Myocyte (in vitro differentiated cells): ENCODE measurements at places on chromosomes 4 and X. TPM values are rescaled to one million over a fixed set of nuclear protein-coding genes. Genes with fewer than 3 reads are reported as not detected.

Gene MAGEA8
- not detected in 2 replicates for total RNA-seq

Gene ETNPPL
- not detected in 2 replicates for total RNA-seq

Gene CLDN34
- not detected in 2 replicates for total RNA-seq

Gene RNF128
- total RNA-seq: 0.53 and 1.4 TPM in 2 replicates

Gene ARHGAP4
- total RNA-seq: 12.8 and 18.2 TPM in 2 replicates
